Lung (tissue), 17 donors: ENCODE measurements at places on chromosomes 7 and 10. TPM values are rescaled to one million over a fixed set of nuclear protein-coding genes. Genes with fewer than 3 reads are reported as not detected.

DNA sequence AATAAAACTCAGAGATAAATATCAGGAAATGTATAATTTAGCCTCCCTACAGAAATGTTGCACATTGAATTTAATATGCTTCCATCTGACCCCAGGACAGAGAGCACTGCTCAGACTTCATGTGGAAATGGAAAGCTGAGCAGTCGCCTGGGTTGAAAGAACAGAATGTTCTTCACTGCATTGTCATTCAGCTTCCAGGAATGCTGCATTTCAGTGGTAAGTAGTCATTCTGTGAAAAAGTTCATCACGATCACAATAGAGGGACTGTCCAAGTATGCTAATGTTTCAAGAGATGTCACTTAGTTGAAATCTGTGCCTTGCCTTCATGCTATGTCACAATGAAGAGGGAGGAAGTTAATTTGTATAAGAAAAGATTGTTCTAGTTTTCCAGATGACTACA, 147.3 kb downstream of the NRCAM start:
- H3K4me1 ChIP-seq: no peaks in the 10 kb centered on the region
- H3K4me3 ChIP-seq: no peak overlapping the region
- no peak for DNase-seq
- H3K36me3 ChIP-seq: no peaks in the 10 kb centered on the region

DNA sequence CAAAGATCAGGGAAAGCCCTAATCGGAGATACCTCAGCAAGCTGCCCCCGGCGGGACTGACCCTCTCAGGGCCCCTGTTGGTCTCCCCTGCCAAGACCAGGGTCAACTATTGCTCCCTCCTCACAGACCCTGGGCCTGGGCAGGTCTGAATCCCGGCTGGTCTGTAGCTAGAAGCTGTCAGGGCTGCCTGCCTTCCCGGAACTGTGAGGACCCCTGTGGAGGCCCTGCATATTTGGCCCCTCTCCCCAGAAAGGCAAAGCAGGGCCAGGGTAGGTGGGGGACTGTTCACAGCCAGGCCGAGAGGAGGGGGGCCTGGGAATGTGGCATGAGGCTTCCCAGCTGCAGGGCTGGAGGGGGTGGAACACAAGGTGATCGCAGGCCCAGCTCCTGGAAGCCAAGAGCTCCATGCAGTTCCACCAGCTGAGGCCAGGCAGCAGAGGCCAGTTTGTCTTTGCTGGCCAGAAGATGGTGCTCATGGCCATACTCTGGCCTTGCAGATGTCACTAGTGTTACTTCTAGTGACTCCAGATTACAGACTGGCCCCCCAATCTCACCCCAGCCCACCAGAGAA, 24.1 kb downstream of the TBATA start:
- H3K4me3 ChIP-seq: no peak overlapping the region
- H3K27ac ChIP-seq: no peak overlapping the region
- H3K4me1 ChIP-seq: peaks cover 11% of the 10 kb centered on the region

DNA sequence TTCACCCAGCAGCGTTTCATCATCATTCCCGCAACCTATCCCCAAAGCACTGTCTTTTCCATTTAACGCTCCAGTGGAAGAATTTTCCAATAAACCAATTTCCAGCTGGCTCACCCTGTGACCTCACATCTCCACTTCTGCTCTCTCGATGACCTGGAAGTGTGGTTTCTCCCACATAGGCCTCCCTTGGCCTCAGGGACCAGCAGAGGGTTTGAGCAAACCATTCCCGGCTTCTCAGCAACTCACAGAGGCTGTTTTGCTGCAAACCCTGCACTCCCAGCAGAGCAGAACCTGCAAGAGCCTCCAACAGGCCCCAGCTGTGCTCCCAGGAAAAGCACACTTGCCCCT, 523.0 kb upstream of the FOXK1 start:
- no peak overlapping the region for H3K27ac ChIP-seq
- no peaks in the 10 kb centered on the region for H3K36me3 ChIP-seq
- DNase-seq: no peak
- peaks cover 14% of the 10 kb centered on the region for H3K4me1 ChIP-seq

MMP21 gene
- 0.46 TPM for total RNA-seq

SYT15B gene
- total RNA-seq: 59.8 TPM

DNA sequence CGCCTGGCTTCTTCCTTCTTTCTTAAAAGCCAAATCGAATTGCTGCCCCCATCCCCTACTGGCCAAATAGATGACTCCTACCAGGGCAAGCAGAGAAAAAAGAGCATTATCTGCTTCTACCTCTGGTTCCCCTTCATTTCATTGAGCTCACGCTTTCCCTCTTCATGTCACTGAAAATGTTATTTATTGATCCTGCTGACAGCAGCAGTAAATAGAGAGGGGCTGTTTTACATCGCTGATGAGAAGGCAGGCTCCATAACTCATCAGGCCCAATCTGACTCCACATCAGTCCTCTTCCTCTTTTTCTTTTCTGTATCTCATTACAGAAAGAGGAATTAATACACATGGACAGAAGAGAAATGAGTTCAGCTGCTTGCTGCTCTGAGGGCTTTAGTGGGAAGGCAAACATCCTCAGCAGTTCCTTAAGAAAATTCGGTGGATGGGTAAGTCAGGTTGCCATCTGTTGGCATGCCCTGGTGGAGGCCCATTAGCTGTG, 904.1 kb downstream of the KCNMA1 start:
- no peak for DNase-seq
- no peaks in the 10 kb centered on the region for H3K4me1 ChIP-seq
- H3K4me3 ChIP-seq: no peak overlapping the region
- no peaks in the 10 kb centered on the region for H3K36me3 ChIP-seq
- H3K27me3 ChIP-seq: no peaks in the 10 kb centered on the region

DNA sequence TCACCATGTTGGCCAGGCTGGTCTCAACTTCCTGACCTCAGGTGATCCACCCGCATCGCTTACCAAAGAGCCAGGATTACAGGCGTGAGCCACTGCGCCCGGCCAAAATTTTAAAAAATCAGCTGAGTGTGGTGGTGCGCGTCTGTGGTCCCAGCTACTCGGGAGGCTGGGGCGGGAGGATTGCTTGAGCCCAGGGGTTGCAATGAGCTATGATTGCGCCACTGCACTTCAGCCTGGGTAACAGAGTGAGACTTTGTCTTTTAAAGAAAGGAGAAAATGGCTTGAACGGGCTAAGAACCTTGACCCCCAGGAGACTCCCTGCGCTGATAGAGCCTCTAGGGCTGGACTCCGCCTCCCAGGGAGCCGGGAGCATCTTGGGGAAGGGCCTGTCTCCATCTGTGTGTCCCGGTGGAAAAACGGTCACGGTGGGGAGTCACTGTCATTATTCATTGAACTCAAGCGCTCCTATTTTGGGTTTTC, 760 bp upstream of the KCTD7 start:
- peak overlapping the region; percentile 94 for H3K27ac ChIP-seq
- H3K4me3 ChIP-seq: peak overlapping the region; percentile 79
- H3K27me3 ChIP-seq: no peaks in the 10 kb centered on the region
- H3K4me1 ChIP-seq: no peaks in the 10 kb centered on the region

DNA sequence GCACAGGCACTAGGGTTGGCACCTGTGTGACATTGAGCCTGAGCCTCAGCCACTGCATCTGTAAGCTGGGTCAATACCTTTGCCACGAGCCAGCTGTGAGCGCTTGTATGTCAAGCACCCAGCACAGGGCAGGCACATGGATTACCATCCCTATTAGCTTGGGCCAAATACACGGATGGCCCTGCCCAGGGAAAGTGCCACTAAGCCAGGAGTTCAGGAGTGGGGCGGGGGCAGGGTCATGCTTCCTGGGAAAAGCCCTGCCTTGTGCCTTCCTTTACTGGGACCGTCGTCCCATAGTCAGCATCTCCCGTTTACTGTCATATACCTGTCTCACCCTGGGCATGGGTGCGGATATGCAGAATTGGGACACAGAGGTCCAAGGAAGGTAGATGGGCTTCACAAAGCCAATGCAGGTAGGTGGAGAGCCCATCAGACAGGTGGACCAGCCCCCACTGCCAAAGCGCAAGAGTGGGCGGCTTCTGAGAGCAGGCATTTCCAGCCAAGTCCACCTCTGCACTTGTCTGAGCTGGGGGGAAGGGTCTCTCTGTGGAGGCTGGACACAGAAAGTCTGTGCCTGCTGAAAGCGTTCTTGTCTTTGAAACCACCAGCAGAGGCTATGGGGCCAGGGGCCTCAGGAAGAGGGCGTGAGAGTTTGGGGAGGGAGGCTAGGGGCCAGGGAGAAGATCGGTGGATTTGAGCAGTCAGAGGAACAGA, 72.6 kb downstream of the VWA2 start:
- H3K4me1 ChIP-seq: no peaks in the 10 kb centered on the region
- no peaks in the 10 kb centered on the region for H3K27me3 ChIP-seq
- peaks cover 10% of the 10 kb centered on the region for H3K36me3 ChIP-seq
- H3K4me3 ChIP-seq: no peak overlapping the region

NXPH1 gene
- total RNA-seq: 0.17 TPM

DNA sequence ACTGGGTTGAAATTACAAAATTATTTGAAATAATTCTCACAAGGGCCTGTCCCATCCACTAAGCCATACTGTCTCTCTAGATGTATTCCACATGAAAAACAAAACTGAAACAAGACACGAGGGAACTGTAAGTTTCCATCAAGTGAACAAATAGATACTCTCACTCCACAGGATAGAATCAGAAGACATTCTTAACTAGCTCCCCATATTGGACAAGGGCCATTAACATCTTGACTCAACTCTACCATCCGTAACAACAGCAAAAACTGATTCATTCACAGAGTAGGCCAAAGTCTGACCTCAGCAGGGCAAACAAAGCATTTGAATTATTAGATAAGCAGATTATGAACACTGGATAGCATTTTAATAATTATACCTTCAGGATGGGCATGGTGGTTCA, 29.1 kb downstream of the UBE2H start:
- H3K27ac ChIP-seq: peak overlapping the region; percentile 81
- H3K36me3 ChIP-seq: peaks cover 3% of the 10 kb centered on the region
- no peaks in the 10 kb centered on the region for H3K27me3 ChIP-seq
- H3K4me1 ChIP-seq: peaks cover 4% of the 10 kb centered on the region

PRR15 gene
- 0.71 TPM for total RNA-seq

- no peak overlapping the region for H3K27ac ChIP-seq
- no peak overlapping the region for H3K4me3 ChIP-seq
- peak; percentile 88 for DNase-seq
Measured at GRCh38 chr7:42226354-42226941, 10.6 kb downstream of the GLI3 start.

SPDYE2B gene
- total RNA-seq: not detected

DNA sequence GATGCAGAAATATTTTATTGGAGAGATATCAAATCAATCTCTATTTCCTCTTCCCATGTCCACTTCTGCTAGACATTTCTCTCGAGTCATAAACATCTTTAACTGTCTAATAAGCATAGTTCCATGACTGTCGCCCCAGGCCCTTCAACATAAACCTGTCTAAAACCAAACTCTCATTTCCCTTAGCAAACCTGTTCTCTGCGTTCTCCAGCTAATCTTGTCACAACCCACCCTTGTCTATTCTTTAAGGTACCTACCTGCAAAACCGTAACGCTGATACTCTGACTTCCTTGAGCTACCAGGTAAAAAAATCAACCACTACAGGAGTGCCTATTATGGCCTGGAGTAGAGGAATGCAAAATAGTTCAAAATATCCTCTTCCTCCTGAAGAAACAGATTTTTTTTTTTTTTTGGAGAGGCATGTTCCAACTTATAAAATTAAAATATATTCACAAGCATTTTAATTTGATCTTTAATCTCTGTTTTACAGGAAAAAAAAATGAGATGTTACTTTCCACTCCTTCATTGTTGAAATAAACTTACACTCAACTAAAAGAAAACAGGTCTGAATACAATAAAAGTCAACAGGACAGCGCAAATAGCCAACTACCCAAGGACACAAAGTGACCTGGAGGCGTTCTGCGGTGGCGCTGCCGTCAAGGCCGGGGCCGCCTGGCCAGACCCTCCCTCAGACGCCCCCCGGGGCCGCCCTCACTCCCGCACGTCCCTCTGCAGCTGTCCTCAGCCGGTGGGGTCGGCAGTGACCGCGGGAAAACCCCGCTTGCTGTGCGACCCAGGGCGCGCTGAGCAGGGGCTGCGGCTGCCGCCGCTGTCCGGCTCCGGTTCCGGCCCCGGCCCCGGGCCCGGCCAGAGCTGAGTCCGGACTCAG, 765 bp downstream of the SLC25A40 start:
- H3K4me1 ChIP-seq: no peaks in the 10 kb centered on the region
- no peaks in the 10 kb centered on the region for H3K36me3 ChIP-seq
- H3K27me3 ChIP-seq: no peaks in the 10 kb centered on the region
- DNase-seq: peak; percentile 59
- H3K27ac ChIP-seq: peak overlapping the region; percentile 91
- H3K4me3 ChIP-seq: peak overlapping the region; percentile 85

DNA sequence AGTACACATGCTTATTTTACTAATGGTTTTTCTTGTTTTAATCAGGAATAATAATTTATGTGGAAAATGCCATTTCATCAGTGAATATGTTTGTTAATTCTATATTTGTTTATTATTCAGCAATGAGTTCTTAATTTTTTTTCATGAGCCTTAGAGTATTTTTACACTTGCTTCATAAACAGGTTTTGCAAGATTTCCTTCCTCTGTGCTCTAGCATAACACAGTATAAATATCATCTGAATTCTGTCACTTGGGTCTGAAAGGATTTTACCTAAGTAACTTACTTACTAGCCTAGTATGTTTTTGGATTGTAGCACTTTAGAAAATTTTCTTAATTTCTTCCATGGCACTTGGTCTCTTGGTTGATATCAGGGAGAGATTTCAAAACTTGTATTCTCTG, 45.8 kb downstream of the GLCCI1 start:
- H3K4me3 ChIP-seq: no peak overlapping the region
- no peak overlapping the region for H3K27ac ChIP-seq
- H3K27me3 ChIP-seq: no peaks in the 10 kb centered on the region
- H3K36me3 ChIP-seq: no peaks in the 10 kb centered on the region

- no peak overlapping the region for H3K27ac ChIP-seq
- H3K36me3 ChIP-seq: no peaks in the 10 kb centered on the region
- DNase-seq: no peak
- H3K4me1 ChIP-seq: peaks cover 6% of the 10 kb centered on the region
- H3K27me3 ChIP-seq: no peaks in the 10 kb centered on the region
Measured at GRCh38 chr7:20745702-20746101, 41.0 kb downstream of the SP8 start.

DNA sequence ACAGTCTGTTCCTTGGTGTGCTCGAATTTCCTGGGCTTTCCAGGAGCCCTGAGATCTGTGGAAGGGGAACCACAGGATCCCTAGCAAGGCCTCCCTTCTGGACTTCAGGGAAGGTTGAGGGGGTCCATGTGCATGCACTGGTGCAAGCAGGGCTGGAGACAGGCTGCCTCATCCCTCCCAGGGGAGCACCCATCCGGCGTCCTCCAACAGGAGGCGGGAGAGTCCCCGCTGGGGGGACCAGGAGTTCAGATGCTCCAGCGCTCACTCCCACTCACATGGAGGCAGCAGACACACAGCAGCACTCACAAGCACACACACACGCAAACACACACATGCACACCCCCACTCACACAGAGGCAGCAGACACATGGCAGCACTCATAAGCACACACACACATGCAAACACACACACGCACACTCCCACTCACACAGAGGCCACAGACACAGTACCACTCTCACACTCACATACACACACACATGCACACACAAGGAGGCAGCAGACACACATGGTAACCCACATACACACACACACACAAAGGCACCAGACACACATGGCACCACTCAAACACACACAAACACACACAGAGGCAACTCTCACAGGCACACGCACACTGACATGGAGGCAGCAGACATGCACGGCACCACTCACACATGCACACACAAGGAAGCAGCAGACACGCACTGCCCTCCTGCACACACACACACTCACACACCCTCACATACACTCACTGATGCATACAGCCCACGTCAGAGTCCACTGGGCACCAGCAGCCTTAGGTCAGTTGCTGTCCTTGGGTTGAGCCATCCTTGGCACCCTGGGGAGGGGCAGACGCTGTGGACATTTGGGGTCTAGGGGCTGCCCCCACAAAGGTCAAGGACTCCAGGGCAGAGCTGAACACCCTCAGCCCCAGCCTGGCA, 247.0 kb upstream of the PPP2R2D start:
- H3K36me3 ChIP-seq: no peaks in the 10 kb centered on the region
- DNase-seq: no peak
- H3K27ac ChIP-seq: no peak overlapping the region
- no peaks in the 10 kb centered on the region for H3K4me1 ChIP-seq
